ENCODE measurements at places on chromosomes 4 and X.

DNA sequence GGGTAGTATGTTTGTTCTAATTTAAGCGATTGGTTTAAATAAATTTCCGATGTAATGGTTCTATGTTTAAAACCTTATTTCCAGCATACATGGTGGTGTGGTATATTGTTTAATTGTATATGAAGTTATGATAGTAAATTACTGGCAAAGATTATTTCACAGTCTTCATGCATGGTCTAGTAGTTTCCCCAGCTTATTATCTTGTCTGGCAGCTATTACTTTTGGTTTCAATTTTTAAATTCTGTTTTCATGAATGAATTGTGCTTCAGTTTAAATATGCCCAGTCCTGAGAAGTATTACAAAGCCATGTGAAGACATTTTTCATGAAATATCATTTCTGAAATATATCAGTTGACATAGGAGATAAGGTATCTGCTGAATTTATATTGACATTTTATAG, 6.3 kb downstream of the ALG13 start:
- no peak for DNase-seq

- DNase-seq = no peak
These were observed 627 bp downstream of the CDKN2AIP start for GRCh38 chr4:183445097-183445428.

DNA sequence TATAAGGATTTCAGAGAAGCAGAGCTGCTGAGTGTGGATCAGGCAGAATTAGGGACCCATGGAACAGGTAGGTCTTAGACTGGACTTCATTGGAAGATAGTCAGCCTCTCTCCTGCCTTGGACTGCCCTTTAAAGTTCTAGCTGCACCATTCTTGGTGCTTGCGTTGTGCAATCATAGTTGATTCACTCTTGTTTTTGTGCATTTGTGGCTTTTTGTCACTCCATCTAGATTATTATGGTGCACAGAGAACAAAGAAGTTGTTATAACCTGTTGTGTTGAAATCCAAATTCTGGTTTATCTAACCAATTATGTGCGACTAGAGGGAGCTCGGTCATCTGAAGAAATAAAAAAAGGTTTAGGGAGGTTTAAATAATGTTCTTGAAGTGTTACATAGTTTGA, 59.3 kb downstream of the JADE1 start:
- DNase-seq = no peak

GRCh38 chrX:136304493-136304892, 3.7 kb downstream of the ADGRG4 start:
- no peak for DNase-seq

GRCh38 chr4:40524366-40525041, 105.2 kb downstream of the RBM47 start:
- DNase-seq = no peak

- DNase-seq = no peak
These were observed 184.0 kb downstream of the ARHGAP24 start for GRCh38 chr4:85658766-85659439.

DNA sequence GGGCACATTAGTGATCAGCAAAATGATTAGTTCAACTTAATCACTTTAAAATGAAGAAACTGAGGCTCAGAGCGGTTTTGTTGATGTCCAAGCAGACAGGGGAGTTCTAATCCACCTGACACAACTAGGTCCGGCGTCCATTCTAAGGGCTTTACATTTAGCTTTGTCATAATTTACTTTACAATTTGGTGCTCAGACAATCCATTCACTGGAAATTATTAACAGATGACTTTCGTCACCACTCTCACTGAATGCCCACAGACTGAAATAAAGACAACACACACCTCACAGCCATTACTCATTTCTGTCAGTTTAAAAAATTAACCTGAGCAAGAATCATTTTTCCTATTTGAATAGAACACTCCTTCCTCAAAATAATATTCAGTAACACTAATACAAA, 10.8 kb downstream of the NR3C2 start:
- DNase-seq = no peak

DNA sequence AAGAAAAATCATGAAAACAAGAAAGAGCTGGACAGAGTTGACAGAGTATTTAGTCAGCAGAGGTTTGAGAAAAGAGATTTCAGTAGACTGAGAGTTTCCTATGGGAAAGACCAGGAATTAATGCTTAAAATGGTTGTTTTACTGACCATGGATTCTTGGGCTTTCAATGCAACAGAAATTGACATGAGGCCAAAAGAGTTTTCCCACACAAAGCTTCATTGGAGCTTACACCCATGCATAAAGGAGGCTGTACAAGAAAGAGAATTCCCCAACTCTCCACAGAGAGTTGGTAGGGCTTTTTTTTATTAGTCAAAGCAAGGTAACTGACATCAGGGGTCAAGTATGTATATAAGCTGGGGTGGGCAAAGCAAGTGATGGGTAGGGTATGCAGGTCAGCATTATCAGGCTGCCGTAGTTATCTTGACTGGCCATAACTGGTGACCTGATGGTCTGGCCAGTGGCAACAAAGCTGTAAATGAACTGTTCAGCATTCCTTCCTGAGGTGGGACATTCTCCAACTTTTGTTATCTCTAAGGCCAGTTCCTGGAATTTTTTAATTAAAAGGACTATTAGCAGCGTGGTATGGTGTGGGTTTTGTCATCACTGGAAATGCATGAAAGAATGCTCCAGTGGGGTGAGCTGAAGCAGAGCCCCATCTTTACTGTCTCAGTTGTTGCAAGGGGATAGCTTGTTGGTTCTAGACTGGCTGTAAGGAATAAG, 117.0 kb downstream of the ADAM29 start:
- no peak for DNase-seq

- DNase-seq = no peak
These were observed 476.3 kb upstream of the ADGRL3 start for GRCh38 chr4:60723796-60724195.

GRCh38 chr4:184432127-184432922, 42.0 kb downstream of the IRF2 start:
- no peak for DNase-seq

- DNase-seq = peak; percentile 31
These were observed 118.5 kb downstream of the BTC start for GRCh38 chr4:74675673-74676279.

DNA sequence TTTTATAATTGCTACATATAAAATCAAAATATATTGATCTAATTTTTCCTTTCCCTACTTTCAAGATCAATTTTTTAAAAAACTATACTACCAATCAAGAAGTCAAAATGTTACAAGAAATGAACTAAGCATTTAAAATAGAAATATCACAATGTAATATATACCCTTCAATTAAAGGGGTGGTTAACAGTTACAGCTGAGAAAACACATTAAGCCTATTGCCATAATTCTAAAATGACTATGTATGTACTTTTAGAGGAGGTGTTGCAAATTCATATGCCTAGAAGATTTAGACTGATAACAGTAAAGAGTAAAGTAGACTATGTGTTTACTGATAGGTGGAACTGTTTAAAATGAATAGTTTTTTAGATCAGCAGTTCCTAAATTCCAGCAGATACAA, 3.7 kb downstream of the NUP54 start:
- DNase-seq = no peak

DNA sequence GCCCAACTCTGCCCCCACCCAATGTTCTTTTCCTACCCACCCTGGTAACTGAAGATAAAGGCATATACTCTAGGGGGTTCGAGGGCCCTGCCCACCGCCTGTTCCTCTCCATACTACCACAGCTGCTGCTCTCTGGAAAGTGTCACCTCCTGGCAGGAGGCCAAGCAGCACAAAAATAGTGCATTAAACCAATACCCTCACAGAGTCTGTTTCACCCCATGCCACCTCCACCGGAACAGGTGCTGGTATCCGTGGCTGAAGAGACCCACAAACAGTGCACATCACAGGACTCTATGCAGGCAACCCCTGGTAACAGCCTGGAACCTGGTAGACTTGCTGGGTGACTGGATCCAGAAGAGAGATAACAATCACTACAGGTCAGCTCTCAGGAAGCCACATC, 85.1 kb upstream of the CTSO start:
- DNase-seq = no peak

- no peak for DNase-seq
These were observed 148.4 kb upstream of the CLNK start for GRCh38 chr4:10832806-10833628.

- no peak for DNase-seq
These were observed 24.0 kb downstream of the HOPX start for GRCh38 chr4:56657128-56657527.

- DNase-seq = no peak
These were observed 12.3 kb upstream of the INPP4B start for GRCh38 chr4:142858446-142858845.

GRCh38 chrX:86504297-86504696, 356.0 kb downstream of the DACH2 start:
- DNase-seq = no peak

DNA sequence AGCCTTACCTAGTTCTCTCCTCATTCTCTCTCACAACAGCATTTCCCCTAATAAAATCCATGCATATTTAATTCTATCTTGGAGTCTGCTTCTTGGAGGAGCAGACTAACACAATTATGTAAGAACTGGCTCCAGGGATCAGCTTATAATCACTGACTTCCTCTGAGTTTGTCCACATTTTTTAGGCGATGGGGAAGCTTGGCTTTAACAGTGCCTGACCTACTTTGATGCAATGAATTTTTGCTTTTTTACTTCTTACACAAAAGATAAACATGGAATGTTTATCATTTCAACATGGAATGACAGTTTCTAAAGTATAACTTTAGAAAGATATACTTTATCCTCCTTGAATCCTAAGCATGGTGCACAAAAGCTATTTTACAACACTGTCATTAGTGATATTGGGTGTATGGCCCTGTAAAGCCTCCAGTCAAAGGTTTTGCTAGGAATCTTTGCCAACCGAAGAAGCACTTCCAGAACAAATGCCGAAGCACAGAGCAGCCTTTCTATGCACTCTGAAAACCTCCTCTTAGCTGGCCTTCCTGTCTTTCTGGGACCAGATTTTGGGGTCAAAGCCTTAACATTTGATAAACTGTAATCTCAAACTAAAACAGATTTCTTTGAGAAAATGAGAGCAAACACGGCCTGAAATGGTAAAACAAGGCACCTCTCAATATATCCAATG, 736 bp downstream of the BDH2 start:
- no peak for DNase-seq

DNA sequence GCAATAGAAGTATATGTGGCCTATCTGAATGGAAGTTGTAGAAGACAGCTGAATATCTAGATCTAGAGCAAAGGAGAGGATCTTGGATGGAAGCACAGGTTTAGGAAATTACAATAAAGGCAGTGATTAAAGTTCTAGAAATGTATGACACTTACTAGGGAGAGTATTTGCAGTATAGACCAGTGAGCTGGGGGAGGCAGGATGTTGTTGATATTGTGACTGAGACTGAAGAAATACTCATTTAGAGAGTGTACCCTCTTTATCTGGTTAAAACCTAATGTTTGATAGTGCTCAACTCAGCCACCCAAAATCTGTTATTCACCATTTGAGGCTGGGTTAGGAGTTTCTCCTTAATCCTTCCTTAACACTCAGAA, 439.5 kb downstream of the GRXCR1 start:
- no peak for DNase-seq

All from nephron progenitor cell (in vitro differentiated cells).